ENCODE measurements at places on chromosomes 11 and 22.
A peak's percentile ranks its signal among the peaks of the same experiment; 100 is the strongest.

DNA sequence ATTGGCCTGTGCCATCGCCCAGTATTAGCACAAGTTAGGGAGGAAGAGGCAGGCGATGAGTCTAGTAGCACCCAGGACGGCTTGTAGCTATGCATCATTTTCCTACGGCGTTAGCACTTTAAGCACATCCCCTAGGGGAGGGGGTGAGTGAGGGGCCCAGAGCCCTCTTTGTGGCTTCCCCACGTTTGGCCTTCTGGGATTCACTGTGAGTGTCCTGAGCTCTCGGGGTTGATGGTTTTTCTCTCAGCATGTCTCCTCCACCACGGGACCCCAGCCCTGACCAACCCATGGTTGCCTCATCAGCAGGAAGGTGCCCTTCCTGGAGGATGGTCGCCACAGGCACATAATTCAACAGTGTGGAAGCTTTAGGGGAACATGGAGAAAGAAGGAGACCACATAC, 4.3 kb downstream of the TMEM25 start:
- DNase-seq, result no peak

GRCh38 chr11:73999581-74000306, 9.1 kb downstream of the UCP3 start:
- no peak for DNase-seq

DNA sequence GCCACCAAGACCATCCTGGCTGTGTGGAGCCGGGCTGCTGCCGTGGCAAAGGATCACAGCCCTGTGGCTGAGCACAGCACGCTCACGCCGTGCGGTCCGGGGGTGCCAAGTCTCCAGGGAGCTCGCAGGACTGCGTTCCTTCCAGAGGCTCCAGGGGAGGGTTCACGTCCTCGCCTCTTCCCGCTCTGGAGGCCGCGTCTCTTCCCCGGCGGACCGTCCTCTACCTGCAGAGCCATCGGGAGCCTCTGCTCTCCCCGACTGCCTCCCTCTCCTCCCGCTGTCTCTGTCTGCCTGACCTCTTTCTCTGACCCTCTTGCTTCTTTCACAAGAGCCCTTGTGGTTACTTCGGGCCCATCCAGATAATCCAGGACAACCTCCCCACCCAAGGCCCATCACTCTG, 11.4 kb upstream of the MUC5AC start:
- DNase-seq, result no peak

GRCh38 chr11:26229981-26230380, 101.9 kb upstream of the ANO3 start:
- no peak for DNase-seq

GRCh38 chr22:49582181-49582580, 245.5 kb downstream of the BRD1 start:
- DNase-seq, result no peak

- DNase-seq, result no peak
These were observed 4.9 kb downstream of the CRY2 start for GRCh38 chr11:45852018-45852711.

DNA sequence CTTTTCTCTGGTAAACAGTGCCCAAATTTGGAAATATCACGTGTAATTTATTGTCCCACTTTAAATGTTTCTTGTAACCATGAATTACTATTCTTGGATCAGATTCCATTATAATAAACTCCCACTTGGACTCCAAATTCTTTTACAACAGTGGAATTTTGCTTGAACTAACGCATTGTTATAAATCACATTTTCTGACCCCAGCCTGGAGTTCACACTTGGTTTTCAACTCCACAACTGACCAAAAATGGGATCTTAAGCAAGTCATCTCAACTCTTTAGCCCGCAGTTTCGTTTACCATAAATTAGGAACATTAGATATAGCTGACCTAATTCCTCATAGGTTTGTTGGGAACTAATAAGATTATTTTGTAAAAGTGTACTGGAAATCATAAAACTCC, 336.8 kb upstream of the NCAM1 start:
- no peak for DNase-seq

GRCh38 chr11:57378186-57378585, 2.8 kb downstream of the PRG3 start:
- no peak for DNase-seq

DNA sequence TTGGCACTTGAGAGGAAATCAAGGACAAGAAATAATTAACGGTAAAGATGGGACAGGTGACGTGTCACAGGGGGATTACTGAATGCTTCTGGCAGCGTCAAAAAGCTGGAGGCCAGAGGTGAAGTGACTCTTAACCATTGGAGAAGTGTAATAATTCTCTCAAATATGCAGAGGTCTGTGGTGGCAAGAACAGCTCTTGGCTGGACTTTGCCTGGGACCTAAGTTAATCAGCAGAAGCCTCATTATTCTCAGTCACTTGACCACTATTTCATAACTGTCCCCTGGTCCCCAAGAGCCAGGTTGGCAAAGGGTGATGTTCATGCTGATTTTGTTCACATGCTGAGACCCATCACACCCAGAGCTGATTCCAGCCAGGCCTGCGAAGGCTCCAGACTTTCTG, 72.9 kb downstream of the TIMP3 start:
- no peak for DNase-seq

DNA sequence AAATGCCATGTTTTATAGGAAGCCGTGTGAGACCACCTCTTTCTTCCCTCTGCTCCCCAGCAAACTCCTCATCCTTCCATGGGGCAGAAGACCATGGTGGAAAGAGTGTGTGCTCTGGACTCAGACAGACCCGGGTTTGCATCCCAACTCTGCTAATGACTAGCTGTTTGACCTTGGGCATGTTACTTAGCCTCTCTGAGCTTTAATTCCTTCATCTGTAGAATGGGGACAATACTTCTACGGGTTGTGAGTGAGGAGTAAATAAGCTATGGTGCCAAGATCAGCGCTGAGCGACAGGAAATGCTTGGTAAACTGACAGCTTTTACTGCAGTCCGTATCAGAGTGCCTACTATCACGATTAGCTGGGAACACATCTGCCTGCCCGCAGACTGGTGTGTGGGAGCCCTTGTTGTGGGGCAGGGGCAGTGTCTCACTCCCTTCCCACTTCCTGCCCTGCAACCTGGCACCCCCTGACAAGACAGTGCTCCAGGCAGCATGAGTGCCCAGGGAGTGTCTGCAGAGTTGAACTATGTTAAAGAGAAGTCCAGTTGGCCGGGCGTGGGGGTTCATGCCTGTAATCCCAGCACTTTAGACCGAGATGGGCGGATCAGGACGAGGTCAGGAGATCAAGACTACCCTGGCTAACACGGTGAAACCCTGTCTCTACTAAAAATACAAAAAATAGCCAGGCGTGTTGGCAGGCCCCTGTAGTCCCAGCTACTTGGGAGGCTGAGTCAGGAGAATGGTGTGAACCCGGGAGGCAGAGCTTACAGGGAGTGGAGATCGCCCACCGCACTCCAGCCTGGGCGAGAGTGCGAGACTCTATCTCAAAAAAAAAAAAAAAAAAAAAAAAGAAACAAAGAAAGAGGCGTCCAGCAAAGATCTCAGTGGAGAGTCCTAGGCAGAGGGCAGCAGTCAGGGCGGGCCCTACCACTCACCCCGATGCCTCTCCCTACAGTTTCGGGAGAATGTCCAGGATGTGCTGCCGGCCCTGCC, 2.2 kb downstream of the SEC14L2 start:
- peak; percentile 41 for DNase-seq

DNA sequence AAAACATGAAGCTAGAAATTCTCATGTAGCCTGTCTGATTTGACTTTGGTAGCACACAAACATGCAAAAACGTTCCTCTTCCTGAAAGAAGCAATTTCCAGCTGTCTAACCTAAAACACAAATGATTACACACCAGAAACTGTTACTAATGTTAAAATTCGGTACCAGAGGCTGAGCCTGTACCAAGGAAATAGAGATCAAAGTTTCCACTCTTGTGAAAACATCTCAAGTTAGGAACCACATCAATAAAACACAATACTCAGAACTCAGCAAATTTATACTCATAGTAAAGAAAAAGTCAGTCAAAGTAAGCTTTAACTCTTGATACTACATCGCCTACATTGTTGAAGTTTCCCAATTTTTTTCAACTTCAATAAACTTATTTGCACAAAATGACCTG, 107.8 kb downstream of the FCHSD2 start:
- no peak for DNase-seq

DNA sequence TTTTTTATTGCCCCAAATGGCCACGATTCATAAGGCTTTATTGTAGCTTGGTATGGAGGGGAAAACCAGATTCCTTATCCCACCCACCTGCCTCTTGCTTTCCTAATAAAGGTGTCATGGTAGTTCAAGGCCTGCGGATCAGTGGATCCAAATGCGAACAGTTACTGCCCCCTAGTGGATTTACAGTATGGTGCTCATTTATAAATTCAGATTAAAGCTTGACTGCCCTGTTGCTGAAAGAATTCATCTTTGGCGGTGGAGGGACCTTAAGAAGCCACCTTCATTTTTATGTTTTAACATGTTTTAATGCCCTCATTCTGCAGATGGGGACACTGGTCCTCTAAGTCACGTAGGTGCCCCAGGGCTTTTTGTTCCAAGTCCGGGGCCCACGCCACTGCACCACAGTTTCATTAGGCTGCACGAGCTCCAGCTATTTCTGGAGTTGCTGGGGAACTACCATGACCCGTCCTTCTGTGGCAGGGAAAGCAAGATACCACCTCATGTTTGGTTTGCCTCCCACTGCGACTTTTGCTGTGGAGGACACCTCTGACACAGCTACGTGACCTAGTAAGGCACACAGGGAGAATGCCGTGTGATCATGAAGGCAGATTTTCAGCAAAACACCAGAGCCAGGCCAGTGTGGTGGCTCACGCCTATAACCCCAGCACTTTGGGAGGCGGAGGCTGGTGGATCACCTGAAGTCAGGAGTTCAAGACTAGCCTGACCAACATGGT, 15.6 kb upstream of the INCENP start:
- DNase-seq, result peak; percentile 48

Data from CD4-positive, alpha-beta T cell treated with Interleukin-17A for 4 hours (primary cell).